Eye (tissue), 1 donor: ENCODE measurements at places on chromosomes 2 and 18.

- DNase-seq: peak; percentile 75
Observed at GRCh38 chr18:63317982-63318888, 1.3 kb downstream of the BCL2 start.

DNA sequence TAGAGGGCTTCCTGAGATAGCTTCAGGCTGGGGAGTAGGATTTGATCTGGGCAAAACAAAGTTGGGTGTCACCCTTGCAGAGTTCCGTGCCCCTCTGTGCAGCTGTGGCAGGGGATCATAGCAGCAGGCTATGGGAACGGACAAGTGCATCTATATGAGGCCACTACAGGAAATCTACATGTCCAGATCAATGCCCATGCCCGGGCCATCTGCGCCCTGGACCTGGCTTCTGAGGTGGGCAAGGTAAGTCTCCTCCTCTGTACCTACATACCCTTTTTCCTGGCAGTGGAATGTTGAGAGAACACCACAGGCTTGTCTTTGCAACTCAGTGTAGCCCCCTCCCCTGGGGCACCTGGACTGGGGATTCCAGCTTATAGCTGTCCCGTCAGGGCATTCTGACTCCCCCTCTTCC, 3.5 kb downstream of the WDR54 start:
- DNase-seq: no peak

GRCh38 chr18:50638016-50638883, 78.4 kb downstream of the MAPK4 start:
- no peak for DNase-seq

- DNase-seq: no peak
Observed at GRCh38 chr2:217394510-217395351, 534.9 kb upstream of the TNP1 start.

DNA sequence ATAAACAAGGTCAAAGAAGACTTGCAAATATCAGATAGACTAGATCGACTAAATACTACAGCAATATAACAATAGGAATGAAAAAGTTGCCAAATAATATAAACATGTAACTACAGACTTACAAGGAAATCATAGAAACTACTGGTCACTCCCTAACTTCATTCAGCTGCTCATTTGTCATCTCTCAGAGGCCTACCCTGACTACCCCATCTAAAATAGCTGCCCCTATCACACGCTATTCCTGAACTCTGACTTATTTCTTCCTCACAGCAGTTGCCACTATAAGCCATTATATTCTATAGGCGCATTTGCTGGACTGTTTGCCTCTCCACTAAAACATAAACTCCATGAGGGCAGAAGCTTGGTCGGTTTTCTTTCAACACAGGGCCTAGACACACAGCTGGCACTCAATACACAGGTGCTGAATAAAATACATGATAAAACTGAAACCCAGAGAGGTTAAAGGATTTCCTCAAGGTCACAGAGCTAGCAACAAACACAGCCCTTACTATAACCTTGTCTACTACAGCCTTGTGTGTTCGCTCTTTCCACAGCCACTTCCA, 1.8 kb downstream of the STRN start:
- no peak for DNase-seq

DNA sequence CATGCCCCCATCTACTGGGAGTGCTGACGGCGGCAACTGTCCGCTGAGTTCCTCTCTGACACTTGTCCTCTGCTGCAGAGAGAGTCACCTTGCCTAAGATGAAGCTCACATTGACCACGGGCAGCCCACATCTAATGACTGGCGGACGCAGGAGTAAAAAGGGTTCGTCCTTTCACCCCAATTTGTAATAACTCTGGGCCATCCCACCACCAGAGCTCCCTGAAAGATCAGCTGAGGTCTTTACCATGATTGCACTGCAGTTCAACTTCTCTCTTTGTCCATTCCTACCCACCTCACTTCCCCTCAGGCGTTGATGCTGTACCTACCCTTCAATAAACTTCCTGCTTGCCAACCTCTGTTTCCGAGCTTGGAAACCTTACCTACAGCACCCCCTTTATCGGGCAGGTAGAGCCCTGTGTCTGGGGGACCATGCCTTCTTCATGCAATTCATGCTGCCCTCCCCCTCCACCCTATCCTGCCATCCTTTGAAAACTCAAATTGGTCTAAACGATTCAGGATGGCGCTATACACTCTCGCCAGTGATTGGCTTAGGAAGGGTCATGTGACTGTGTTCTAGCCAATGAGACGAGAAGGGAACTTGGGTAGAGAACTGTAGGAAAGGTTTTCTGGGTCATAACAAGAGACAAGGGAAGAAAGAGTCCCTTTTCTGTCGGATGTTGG, 10.3 kb upstream of the B3GNT2 start:
- DNase-seq: no peak

DNA sequence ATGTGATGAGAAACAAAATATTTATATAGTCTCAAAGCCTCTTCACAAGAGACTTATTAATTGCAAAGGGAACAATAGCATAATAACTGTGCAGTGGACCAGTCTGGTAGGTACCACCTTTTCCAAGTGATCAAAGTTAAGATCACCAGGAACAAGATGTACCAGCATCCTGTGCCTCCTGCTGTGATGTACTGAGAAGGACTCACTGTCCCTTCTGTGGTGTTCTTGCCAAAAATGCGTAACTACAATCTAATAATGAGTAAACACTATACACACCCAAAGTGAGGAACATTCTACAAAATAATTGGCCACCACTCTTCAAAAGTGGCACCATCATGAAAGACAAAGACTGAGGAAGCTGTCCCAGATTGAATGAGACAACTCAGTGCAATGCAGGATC, 14.5 kb downstream of the GNLY start:
- DNase-seq: no peak

GRCh38 chr2:53508667-53509066, 258.9 kb upstream of the CHAC2 start:
- no peak for DNase-seq

- no peak for DNase-seq
Observed at GRCh38 chr18:7817575-7818230, 250.6 kb downstream of the PTPRM start.

DNA sequence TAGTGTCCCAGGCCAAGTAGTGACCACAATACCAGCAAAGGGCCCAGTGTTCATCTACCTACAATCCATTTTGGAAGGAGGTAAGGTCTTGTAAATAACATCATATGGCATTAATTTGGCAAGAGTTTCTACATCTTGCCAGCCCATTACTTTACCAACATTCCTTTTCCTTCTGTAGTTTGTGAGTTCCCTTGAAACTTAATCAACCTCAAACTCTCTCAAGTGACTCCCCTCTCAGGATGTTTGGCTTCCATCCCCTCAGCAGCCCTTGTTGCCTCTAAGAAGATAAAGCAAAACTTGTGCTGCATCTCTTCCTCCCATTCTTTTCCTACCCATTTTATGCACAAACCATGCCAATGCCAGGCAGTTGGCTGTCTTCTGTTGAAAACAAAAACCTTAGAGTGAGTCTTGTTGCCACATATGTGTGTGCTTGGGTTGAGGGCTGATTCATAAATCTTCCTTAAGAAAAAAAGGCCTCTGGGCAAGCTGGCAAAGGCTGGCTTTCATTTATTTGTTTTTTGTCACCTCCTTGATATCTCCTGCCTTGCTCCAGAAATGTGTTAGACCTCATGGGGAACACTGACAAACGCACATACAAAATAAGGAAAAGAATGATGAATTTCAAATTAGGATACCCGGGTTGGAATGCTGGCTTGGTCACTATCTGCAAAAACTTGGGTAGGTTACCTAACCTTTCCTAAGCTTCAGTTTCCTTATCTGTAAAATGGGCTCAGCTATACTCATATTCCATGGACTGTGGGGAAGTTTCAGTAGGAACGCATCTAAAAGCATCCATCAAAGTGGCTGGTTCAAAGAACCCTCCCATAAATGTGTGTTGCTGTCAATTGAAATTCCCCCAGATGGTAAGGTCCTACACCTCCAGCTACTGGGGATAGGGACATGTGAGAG, 29.4 kb upstream of the ST3GAL5 start:
- DNase-seq: no peak

GRCh38 chr2:63424329-63425078, 163.8 kb downstream of the WDPCP start:
- no peak for DNase-seq

DNA sequence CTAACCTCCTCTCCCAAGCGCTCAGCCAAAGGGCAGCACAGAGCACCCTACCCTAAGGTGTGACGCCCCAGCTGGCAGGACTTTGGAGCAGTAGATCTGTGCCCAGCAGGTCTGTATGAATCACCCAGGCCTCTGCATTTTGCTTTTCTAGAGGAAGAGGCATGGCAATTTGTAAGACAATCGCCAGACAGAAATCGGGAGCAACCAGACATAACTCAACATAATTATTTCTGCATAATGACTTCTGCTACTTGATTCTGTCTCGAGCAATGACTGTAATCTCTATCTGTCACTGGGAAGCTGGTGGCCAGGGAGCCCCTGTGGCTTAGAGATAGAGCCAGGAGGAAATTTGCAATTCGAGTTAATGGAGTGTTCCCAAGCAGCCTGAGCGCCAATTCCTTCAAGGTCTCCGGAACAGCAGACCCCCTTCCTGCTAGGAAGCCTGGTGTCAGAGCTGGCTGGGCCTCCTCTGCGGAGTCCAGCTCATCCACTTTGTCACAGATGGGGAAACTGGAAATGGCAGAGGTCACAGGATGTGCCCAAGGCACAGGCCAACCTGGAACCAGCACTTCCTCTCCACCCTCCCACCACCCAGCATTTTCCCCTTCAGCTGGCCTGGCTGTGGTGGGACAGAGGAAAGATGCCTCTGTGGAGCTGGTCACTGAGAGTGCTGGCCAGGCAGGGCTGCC, 55.0 kb downstream of the ODC1 start:
- DNase-seq: no peak

DNA sequence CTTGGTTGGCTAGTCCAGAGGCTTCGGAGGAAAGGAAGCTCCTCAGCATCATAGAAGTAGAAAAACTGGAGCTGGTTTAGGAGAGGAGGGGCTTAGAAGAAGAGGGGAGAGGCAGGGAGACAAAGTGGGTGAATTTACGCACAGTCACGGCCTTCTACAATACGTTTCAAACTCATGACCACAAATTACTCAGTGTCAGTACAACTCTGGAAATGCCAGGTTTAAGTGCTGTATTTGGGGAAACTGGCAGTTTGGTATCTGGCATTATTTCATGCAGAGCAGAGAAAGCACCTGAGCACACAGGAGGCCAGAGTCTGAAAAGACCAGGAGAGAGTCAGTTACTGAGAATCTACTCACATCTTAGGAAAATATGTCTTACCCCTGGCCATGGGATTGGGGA, 55.4 kb downstream of the XRCC5 start:
- no peak for DNase-seq

GRCh38 chr18:3967359-3968180, 487.5 kb downstream of the DLGAP1 start:
- no peak for DNase-seq

GRCh38 chr2:240340361-240340761, 95.1 kb upstream of the GPC1 start:
- DNase-seq: no peak

DNA sequence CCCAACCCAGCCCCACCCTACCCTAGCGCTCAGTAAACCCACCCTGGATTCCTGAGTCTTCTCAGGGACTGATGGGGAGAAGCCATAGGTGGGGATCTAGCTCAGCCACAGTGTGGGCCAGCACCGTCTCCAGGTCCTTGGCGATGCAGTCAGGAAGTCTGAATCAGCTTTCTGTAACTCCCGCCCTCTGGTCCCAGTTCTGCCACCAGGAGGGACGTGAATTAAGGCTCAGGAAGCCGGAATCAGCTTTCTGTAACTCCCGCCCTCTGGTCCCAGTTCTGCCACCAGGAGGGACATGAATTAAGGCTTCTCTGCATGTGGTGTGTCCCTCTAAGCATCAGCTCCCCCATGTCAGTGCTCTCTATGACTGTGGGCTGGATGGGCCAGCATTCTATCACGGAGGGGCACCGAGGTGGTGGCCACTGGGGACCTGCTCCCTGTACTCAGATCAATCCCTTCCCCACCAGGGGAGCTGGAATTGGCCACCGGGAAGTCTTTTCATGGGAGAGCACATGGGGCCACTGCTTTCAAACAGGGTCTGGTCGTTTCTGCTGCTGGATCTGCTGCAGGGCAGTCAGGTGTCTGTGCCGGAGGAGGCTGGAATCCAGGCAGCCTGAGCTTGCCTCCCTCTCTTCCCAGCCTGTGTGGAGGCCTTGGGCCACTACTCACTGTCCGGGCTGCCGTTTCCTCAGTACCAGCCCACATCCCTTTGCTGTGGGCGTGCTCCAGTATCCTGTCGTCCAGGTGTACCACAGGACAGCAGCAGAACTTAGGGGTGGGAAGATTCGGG, 24.7 kb downstream of the ASB18 start:
- DNase-seq: no peak

DNA sequence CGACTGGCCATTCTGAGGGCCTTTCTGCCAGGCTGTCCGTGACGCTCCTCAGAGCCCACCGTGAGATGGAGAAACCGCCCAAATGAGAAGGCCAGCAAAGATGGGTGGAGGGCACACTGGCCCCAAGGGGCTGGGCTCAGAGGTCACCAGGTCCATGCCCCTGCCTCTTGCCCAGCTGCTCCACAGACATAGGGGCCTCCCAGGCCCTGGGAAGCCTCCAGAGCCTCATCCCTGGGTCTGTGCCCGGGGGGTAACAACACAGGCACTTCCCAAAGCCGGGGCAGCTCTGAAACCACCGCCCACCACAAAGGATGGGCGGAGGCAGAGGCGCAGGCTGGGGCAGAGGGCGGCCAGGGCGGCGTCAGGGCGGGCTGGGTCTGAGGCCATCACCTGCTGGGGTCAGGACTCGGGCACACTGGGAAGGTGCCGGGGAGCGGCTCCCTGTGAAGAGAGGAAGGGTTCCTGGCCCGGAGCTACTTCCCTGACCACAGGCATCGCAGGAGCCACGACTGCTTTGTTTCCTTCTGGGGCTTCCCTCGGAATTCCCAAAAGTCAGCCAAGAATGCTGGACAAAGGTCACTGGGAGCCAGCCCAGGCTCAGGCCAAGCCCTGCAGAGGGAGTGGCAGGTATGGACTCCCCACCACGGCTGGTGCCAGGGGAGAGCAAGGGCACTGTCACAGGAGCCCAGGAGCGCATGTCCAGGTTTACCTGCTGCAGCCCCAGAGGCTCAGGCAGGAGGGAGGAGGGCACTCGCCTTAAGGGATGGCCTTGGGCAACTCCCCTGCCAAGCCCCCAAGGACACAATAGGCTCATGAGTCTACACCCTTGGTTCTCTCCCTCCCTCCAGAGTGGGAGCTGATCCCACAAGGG, 9.4 kb downstream of the CYP26B1 start:
- DNase-seq: no peak

DNA sequence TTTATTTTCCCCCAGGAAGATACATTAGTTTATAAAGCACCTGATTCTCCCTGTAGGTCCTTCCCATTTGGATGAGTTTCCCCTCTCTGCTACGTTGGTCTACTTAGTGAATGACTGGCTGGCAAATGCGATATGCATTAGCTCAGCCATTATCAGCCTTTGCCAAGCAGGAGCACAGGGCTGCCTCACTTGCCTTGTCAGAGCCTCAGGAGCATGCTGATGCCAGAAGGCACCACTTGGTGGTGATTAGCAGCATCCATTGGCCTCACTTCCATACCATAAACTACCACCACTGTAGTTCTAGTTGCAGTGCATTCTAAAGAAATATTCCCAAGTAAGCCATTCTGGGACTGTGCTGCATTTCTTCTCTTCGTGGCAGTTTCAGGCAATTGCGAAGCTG, 442.8 kb upstream of the CHST9 start:
- DNase-seq: peak; percentile 39
